ENCODE measurements at places on chromosomes 4 and X.

DNA sequence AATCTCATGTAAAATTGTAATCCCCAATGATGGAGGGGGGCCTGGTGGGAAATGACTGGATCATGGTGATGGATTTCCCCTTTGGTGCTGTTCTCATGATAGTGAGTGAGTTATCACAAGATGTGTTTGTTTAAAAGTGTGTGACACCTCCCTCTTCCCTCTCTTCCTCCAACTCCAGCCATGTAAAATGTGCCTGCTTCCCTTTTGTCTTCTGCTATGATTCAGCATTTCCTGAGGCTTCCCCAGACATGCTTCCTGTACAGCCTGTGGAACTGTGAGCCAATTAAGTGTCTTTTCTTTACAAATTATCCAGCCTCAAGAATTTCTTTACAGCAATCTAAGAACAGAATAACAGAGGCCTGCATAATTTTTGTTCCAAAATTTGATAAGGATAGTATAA, 85.2 kb downstream of the ANAPC10 start:
- DNase-seq = peak; percentile 45

DNA sequence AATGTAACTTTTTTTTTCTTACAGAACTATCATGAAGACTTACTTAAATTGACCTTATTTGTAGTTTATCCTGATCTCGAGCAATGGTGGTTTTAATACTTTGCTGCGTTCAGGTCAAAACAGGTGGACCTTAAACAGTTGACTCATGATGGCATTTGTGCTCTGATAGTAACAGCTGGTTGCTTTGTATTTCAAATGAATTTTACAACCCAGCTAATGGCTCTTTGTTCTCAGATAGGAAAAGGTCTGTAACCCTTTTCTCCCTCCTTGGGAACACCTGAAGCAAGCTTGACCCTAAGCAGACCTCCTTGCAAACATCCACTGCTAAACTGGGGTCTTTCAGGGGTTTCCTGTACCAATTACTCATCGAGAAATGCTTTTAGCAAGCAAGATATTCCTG, 79.2 kb downstream of the F11 start:
- DNase-seq = no peak

DNA sequence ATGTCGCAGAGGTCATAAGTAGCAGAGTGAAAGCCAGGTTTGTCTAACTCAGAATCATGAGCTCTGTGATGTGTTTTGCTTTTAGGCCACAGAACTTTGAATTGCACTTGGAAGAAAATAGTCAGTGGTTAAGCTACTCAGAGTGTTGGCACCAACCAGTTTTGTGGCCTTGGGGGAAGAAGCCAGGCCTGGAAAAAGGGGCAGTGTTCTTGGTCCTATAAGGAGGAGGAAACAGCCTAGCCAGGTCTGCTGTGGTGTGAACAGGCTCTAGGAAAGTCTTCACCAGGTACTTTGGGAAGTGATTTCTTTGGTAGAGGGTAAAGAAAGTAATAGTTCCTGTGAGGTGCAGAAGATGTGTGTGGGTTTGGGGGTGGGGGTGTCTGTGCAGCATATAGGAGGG, 49.2 kb downstream of the FHIP1A start:
- DNase-seq = no peak

GRCh38 chr4:7938609-7939376, 868 bp downstream of the AFAP1 start:
- DNase-seq = peak; percentile 89

DNA sequence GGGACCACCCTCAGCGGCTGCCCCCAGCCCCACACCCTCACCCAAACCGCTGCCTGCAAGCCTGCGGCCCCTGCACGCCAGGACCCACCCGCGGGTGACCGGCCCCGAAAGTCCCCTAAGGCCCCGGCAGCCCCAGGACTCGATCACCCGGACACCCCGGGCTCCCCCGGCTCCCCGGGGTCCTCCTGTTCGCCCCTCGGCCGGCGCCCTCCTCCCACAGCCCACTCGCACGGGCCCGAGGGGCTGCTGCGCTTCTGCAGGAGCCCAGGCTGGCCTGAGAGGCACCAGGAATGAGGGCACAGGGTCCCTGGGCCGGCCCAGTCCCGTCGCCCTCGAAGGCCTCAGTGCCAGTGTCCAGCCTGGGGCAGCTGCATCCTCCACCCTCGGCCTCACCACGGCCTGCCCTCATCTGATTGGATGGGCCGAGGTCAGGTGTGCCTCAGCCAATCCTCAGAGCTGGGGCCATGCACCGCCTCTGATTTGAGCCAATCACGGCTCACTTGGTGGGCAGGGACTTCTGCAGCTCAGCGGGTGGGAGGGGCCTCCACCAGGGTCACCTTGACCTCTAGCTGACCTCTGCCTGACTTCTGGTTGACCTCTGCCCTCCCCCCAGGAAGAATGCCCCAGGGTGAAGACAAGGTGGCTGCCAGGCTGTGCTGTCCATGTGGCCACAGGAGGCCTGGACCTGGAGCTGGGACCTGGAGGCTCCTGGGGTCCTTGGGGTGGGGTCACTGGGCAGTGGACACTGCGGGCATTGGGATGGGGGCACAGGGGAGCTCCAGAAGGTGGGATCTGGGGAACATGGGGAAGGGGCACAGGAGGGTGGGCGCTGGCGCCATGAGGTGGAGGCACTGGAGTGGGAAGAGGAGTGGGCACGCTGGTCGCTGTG, 97.6 kb upstream of the NKX1-1 start:
- no peak for DNase-seq

DNA sequence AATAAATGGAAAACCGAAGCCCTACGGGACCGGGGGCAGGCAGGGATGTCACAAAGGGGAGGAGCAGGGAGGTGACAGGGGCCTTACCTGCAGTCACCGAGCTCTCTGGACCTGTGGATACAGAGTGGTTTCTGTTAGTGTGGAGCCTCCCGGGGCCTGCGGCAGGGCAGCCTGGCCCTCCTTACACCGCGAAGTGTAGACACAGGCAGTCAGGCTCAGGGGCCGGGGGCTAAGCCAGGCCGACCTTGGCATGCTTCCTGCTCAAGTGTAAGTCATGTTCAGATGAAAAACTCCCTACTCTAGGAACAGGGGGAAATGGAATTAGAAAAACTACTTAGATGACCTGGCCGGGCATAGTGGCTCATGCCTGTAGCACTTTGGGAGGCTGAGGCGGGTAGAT, 4.3 kb downstream of the FAM3A start:
- DNase-seq = no peak

DNA sequence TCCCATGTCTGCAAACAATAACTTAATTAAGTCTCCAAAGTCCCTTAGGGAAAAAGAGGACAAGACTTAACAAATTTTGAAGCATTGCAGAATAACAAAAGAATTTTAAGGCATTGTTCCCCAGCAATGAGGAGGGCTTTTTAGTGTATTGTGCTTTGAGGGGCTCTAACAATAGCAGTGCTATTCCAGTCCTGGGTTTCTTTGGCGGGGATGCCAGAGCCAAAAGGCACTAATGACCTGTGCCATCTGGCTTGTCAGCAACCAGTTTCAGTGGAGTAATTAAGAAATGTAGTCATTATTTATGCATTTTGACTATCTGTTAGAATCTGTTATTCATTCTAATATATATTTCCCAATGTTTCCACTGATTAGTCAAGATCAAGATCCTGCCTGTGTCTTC, 575.4 kb downstream of the SPRY1 start:
- no peak for DNase-seq

Data from muscle of leg (tissue), 16 donors.